ENCODE measurements at places on chromosomes 6 and 20.

GRCh38 chr6:12962529-12962928, 246.0 kb downstream of the PHACTR1 start:
- no peak for DNase-seq

- no peak for DNase-seq
Observed at GRCh38 chr6:21560249-21560648, 33.3 kb upstream of the SOX4 start.

- no peak for DNase-seq
Observed at GRCh38 chr6:157669747-157670216, 153.3 kb upstream of the SNX9 start.

GRCh38 chr6:30013291-30013922, 47.7 kb upstream of the POLR1H start:
- DNase-seq: no peak

DNA sequence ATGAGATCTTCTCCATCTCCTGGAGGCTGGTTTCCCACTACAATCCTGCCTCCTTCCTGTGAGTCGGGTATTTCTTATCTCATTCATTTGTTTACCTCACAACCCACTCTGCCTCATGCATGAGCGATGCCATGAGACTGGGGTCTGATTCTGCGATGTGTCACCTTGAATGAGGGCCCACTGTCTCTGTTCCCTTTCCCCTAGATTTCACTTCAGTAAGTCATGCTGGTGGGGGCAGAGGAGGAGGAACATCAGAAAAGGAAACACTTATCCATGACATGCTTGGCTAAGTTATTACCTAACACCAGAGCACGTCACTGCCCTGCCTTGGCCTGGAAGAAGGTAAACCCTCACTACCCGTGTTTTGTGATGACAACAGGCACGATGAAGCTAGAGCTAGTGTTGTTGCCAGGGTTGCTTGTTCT, 337.4 kb upstream of the PRDM1 start:
- DNase-seq: no peak

- no peak for DNase-seq
Observed at GRCh38 chr6:38804358-38804757, 89.2 kb downstream of the DNAH8 start.

GRCh38 chr6:30258204-30258603, 45.0 kb upstream of the TRIM26 start:
- DNase-seq: no peak

DNA sequence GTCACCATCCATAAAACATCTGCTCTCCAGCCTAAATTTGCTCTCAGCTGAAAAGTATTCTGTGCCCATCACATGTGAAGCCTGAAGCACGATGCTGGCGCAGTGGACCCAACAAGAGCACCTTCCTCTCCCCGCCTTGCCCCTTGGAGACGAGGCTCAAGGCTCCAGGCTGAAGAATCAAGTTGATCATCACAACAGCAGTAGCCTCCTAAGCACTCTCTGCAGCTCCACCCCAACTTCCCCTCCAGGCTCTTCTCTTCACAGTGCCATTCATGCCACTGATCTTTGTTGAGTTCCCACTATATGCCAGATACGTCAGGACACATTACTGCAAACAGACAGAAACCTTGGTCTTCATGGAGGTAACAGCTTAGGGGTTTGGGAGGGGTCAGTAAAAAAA, 41.6 kb upstream of the ZNF217 start:
- DNase-seq: no peak

DNA sequence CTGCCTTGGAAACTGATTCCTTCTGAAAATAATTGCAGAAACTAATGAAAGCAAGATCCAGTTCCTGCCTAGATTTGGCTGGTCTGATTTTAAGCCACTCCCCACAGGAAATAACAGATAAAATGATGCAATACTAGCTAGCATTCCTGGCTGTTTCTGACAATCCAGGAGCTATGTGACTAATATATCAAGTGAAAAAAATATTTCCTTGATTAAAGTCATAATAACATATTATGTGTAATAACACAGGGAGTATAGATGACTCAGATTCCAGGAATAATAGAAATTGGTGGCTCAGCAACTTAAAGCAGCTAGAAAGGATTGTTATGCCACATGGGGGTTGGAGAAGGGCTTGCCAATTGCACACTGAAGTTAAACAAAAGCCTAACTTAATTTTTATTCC, 182.7 kb upstream of the SALL4 start:
- DNase-seq: no peak

DNA sequence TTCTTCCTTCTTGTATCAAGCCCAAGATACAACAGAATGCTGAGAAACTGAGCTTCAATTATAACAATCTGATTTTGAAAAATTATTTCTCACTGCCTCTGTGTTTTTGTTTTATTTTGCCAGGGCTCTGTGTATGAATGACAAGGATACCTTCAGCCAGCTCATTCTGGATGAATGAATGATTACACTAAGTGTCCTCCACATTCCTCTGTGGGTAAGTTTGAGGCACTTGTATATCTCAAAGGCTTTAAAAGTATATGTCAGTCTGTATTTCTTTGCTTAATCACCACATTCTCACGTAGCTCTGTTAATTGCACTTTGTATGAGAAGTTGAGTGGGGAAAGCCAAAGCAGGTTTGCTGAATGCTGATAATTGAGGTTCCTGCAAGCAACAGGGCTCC, 95.1 kb downstream of the TIAM2 start:
- DNase-seq: no peak

Data from stimulated activated CD4-positive, alpha-beta T cell treated with anti-CD3 and anti-CD28 coated beads, Interleukin-1b, Interleukin-23, amount 100 ng/mL, for 1 hour (primary cell).